Lung microvascular endothelial cell (primary cell): ENCODE measurements at places on chromosomes 11 and 22. TPM values are rescaled to one million over a fixed set of nuclear protein-coding genes. Genes with fewer than 3 reads are reported as not detected.

Gene ZC3H7B
- total RNA-seq, result 34.9 and 53.6 TPM in 2 replicates

Gene FTH1
- total RNA-seq, result 345 and 436 TPM in 2 replicates

- no peak for DNase-seq
These were observed 20.2 kb upstream of the VSTM5 start for GRCh38 chr11:93870616-93871015.

Gene PAX6
- not detected in 2 replicates for total RNA-seq

Gene MUC6
- total RNA-seq, result not detected in 2 replicates

GRCh38 chr11:123033895-123034294 lies 28.0 kb downstream of the HSPA8 start:
- DNase-seq, result peak; percentile 45

GRCh38 chr11:119671051-119671450 lies 57.9 kb downstream of the NECTIN1 start:
- peak; percentile 67 for DNase-seq

- DNase-seq, result peak; percentile 80
These were observed 48.0 kb upstream of the AMPD3 start for GRCh38 chr11:10407055-10407454.

GRCh38 chr11:30889143-30889794 lies 303.1 kb upstream of the MPPED2 start:
- DNase-seq, result no peak

Gene C11orf65
- under 0.01 TPM in 2 replicates for total RNA-seq

GRCh38 chr11:22432291-22433093 lies 94.3 kb downstream of the SLC17A6 start:
- peak; percentile 54 for DNase-seq

Gene A4GALT
- total RNA-seq, result 32.7 and 43.8 TPM in 2 replicates

- DNase-seq, result no peak
These were observed 2.5 kb downstream of the TMEM184B start for GRCh38 chr22:38270091-38270992.

Gene TENM4
- total RNA-seq, result under 0.01 TPM in 1 of 2 replicates, not detected in the other

DNA sequence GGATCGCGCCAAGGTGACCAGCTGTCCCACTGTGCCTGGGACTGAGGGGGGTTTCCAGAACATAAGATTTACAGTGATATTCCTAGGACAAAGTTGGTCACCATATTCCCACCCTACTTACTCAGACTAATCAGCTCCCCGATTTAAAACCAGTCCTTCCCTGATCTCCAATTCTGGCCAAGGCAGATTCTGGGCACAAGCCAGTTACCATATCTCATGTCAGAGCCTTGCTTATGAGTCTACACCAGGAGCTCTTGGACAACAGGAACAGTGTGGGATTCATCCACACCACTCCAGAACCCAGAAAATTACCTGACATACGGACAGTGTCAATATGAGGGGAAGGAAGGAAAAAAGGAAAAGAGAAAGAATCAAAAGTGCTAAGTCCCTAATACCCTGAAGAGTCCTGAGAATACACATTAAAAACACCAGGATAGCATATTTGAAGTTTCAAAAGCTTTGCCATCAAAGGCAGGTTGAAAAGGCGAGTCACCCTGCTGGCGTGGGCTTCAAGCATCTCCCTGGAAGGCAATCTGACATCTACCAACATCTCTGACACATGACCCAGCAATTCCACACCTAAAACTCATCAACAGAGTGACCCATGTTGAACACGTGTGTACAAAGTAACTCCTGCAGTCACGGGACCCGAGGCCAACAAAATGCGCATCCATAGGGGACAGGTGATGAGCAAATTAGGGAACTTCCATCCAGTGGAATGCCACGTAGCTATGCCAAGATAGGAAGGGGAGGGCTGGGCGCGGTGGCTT lies 8.0 kb upstream of the IL2RB start:
- DNase-seq, result no peak

Gene PRDM11
- 4.4 and 7.9 TPM in 2 replicates for total RNA-seq
